ENCODE measurements at places on chromosomes 4 and X. TPM values are rescaled to one million over a fixed set of nuclear protein-coding genes. Genes with fewer than 3 reads are reported as not detected.

- no peaks in the 10 kb centered on the region for H3K27me3 ChIP-seq
- H3K4me3 ChIP-seq, result no peak overlapping the region
- no peaks in the 10 kb centered on the region for H3K36me3 ChIP-seq
- no peaks in the 10 kb centered on the region for H3K4me1 ChIP-seq
- no peak for DNase-seq
Measured at GRCh38 chrX:100980608-100981497, 11.3 kb downstream of the ARL13A start.

Gene ODAPH
- total RNA-seq, result not detected

Gene F8A1
- 3.2 TPM for total RNA-seq

Gene SPANXB1
- total RNA-seq, result not detected

DNA sequence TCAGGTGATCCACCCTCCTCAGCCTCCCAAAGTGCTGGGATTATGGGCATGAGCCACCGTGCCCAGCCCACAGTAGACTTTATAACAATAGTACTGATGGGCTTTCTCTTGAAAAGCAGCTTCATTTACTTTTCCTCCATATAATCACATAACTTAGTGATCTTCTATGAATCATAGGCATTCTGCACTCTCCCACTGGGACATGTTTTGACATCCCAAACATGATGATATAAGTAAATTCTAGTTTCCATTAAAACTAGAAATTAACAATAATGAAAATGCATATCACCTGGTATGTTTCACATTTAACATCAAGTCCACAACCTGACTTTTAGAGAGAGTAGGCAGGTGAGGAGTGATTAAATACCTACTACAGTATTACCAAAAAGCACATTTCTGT, 96.5 kb downstream of the CAMK2D start:
- no peak for DNase-seq
- no peaks in the 10 kb centered on the region for H3K27me3 ChIP-seq
- no peaks in the 10 kb centered on the region for H3K4me1 ChIP-seq
- H3K27ac ChIP-seq, result no peak overlapping the region

DNA sequence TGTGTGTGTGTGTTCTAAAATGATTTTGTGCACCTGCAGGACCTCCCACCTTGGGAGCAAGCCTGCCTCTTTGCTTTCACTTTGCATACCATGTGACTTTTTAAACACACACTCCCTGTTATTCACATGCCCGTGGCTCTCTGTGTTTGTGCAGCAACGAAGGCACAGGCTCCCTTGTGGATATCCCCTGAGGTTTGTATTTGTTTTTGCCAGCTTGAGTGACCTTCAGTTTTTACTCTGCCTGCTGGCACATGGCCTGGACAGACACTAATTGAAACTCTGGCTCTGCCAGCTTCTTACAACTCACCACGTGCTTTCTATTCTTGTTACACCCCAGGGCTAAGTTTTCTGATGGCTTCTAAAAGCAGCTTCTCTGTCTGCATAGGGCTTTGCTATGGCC, 885.8 kb downstream of the SH3BGRL start:
- H3K27ac ChIP-seq, result no peak overlapping the region
- H3K36me3 ChIP-seq, result no peaks in the 10 kb centered on the region
- no peaks in the 10 kb centered on the region for H3K27me3 ChIP-seq
- no peak for DNase-seq
- H3K4me3 ChIP-seq, result no peak overlapping the region

DNA sequence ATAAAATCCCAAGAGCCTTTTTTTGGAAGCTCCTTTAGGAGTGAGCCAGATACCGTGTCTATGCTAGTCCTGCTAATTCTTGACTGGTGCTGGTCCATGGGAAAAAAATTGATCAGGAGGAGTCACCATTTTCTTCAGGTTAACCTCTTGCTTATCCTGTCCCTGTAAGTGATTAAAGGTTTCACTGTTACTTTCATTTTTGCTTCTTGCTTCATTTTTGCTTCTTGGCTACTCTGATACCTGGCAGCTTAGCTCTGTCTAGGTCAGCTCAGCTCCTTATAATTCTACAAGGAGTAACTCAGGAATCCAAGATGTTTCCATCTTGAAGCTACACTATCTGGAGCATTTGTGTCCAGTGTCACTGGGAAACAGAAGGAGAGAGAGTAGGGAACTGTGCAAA, 45.7 kb downstream of the AFM start:
- no peaks in the 10 kb centered on the region for H3K4me1 ChIP-seq
- DNase-seq, result no peak
- no peak overlapping the region for H3K4me3 ChIP-seq
- no peaks in the 10 kb centered on the region for H3K27me3 ChIP-seq
- H3K27ac ChIP-seq, result no peak overlapping the region
- no peaks in the 10 kb centered on the region for H3K36me3 ChIP-seq

Gene CXCL11
- not detected for total RNA-seq

GRCh38 chr4:40564815-40565483, 64.7 kb downstream of the RBM47 start:
- no peak overlapping the region for H3K27ac ChIP-seq
- no peak for DNase-seq
- no peaks in the 10 kb centered on the region for H3K36me3 ChIP-seq
- H3K4me3 ChIP-seq, result no peak overlapping the region
- H3K4me1 ChIP-seq, result peaks cover 23% of the 10 kb centered on the region

- no peak for DNase-seq
- H3K27ac ChIP-seq, result no peak overlapping the region
- no peak overlapping the region for H3K4me3 ChIP-seq
Measured at GRCh38 chrX:123990169-123990568, 28.7 kb downstream of the STAG2 start.

DNA sequence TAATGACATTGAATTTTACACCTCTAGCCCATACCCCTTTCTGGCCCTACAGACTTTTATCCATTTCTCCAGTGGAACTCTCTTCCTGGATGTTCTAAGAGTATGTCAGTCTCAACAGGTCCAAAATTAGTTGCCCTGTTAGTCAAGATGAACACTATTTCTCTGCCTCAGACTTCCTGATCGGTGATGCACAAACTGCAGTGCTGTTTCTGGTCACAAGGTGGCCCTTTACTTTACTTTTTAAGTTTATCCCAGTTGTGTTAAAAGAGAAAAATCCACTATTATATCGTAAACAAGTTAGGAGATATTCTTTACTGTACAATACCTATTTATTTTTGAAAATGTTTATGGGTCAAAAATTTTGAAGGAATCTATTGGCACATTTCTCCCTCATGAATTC, 13.1 kb downstream of the TCEAL7 start:
- H3K36me3 ChIP-seq, result no peaks in the 10 kb centered on the region
- no peak overlapping the region for H3K4me3 ChIP-seq
- no peak overlapping the region for H3K27ac ChIP-seq
- DNase-seq, result no peak
- no peaks in the 10 kb centered on the region for H3K4me1 ChIP-seq

DNA sequence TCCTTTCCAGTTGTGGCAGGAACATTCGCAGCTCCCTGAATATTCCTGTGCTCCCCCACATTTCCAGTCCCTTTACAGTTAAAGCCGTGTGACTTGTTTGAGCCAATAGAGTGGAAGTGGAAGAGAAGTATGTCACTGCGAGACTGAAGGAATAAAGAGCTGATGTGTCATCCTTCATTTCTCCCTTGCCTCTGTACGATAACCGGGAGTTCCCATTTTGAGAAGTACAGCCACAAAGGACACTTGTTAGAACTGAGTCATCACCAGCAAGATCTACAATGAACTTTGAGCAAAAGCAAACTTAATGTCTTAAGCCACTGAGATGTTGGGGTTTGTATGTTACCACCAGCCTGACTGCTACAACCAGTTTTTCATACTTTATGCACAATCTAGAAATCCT, 92.3 kb downstream of the SPRY1 start:
- H3K27me3 ChIP-seq, result no peaks in the 10 kb centered on the region
- H3K27ac ChIP-seq, result peak overlapping the region; percentile 58
- DNase-seq, result no peak
- no peaks in the 10 kb centered on the region for H3K36me3 ChIP-seq

Gene FGF13
- total RNA-seq, result 1.3 TPM

- H3K4me1 ChIP-seq, result no peaks in the 10 kb centered on the region
- no peak overlapping the region for H3K27ac ChIP-seq
- no peak for DNase-seq
Measured at GRCh38 chrX:119757646-119757978, 776 bp upstream of the SOWAHD start.

Data from esophagus squamous epithelium (tissue), 5 donors.